ENCODE measurements at places on chromosomes 3 and 15. TPM values are rescaled to one million over a fixed set of nuclear protein-coding genes. Genes with fewer than 3 reads are reported as not detected.

DNA sequence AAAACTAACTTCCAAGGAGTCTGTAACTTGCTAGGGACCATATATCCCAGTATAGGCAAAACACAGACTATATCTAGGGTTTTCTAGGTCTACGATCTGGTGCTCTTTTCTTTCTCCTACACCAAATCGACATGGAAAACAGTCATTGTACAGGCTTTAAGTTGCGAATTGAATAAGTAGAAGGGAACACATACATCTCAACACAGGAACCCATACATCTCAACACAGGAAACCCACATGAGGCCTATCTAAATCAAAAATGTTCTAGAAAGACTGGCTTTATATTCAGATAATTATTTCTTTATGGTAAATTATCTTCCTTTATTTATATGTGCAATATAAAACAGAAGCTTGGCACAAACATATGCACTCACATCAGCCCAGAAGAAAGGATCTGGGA is 126.6 kb downstream of the ADAM10 start:
- DNase-seq = no peak
- H3K36me3 ChIP-seq = peaks cover 57% of the 10 kb centered on the region
- H3K4me3 ChIP-seq = no peak overlapping the region
- peaks cover 12% of the 10 kb centered on the region for H3K4me1 ChIP-seq

- H3K36me3 ChIP-seq = no peaks in the 10 kb centered on the region
- no peak for DNase-seq
- no peaks in the 10 kb centered on the region for H3K27me3 ChIP-seq
- H3K4me1 ChIP-seq = no peaks in the 10 kb centered on the region
- no peak overlapping the region for H3K27ac ChIP-seq
These were observed 692.7 kb upstream of the ZNF385D start for GRCh38 chr3:22443571-22444233.

- no peaks in the 10 kb centered on the region for H3K36me3 ChIP-seq
- no peaks in the 10 kb centered on the region for H3K27me3 ChIP-seq
- H3K4me1 ChIP-seq = no peaks in the 10 kb centered on the region
- DNase-seq = no peak
These were observed 257.7 kb downstream of the VGLL3 start for GRCh38 chr3:86733257-86733656.

DNA sequence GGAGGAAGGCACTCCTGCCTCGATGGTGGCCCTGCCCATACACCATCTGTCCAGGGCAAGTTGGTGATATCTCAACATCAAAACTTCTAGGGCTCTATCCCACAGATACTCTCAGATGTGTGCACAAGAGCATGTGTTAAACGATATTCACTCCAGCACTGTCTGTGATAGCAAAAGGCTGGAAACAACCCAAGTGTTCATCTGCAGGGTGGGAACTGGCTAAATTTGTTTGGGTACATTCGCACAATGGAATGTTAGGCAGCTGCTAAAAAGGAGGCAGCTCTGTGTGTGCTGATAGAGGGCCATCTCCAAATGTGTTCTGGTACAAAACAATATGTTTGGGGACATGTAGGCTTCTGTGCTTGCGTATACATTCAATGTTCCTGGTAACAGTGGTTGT is 19.8 kb downstream of the IGDCC4 start:
- H3K27ac ChIP-seq = no peak overlapping the region
- H3K36me3 ChIP-seq = no peaks in the 10 kb centered on the region
- peaks cover 8% of the 10 kb centered on the region for H3K4me1 ChIP-seq
- peaks cover 5% of the 10 kb centered on the region for H3K27me3 ChIP-seq

The DUOXA2 gene
- not detected for total RNA-seq

DNA sequence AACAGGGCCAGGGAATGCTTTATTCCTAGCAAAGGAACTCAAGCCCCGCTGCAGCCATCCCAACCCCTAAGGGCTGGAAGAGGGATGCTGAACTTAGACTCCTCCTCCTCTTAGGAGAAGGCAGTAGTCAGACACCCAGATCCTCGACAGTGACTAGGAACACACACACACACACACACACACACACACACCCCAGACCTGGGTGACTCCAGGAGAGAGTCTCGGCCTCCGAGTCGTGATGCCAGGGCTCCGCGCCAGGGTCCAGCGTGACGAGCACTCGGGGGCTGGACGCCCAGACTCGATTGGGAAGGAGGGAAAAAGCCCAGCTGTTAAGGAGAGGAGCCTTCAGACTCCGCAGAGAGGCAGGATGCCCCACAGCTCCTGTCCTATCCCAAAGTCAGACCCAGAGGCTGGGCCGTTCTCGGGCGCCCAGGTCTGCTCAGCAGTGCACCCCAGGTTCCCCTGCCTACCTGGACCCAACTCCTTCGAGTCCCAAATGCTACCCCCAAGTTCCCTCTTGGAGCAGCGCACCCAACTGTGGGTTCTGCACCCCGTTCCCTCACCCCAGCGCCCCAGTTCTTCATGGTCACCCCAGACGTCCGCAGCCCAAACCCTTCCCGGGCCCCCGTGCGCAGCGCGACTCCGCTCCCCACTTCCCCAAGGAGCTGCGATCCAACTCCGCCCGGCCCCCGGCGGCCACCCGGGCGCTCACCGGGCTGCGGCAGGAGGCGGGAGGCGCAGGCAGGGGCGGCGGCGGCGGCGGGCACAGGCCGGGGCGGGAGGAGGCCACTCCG is 421 bp downstream of the BMF start:
- H3K27me3 ChIP-seq = no peaks in the 10 kb centered on the region
- no peaks in the 10 kb centered on the region for H3K36me3 ChIP-seq
- peak; percentile 64 for DNase-seq
- H3K4me3 ChIP-seq = peak overlapping the region; percentile 76
- H3K27ac ChIP-seq = peak overlapping the region; percentile 61
- H3K4me1 ChIP-seq = peaks cover 51% of the 10 kb centered on the region

- no peak overlapping the region for H3K27ac ChIP-seq
- no peaks in the 10 kb centered on the region for H3K36me3 ChIP-seq
- H3K4me3 ChIP-seq = no peak overlapping the region
- DNase-seq = no peak
- no peaks in the 10 kb centered on the region for H3K27me3 ChIP-seq
These were observed 51.6 kb upstream of the SLC6A11 start for GRCh38 chr3:10764259-10765051.

- no peak overlapping the region for H3K4me3 ChIP-seq
- no peaks in the 10 kb centered on the region for H3K36me3 ChIP-seq
- no peak overlapping the region for H3K27ac ChIP-seq
- H3K4me1 ChIP-seq = peaks cover 4% of the 10 kb centered on the region
These were observed 12.3 kb upstream of the UBXN7 start for GRCh38 chr3:196444500-196444894.

The TRH gene
- total RNA-seq = not detected

The GSK3B gene
- 36.5 TPM for total RNA-seq

All from heart left ventricle (tissue), 16 donors.